ENCODE measurements at places on chromosomes 13 and 19. TPM values are rescaled to one million over a fixed set of nuclear protein-coding genes. Genes with fewer than 3 reads are reported as not detected.
A peak's percentile ranks its signal among the peaks of the same experiment; 100 is the strongest.

DNA sequence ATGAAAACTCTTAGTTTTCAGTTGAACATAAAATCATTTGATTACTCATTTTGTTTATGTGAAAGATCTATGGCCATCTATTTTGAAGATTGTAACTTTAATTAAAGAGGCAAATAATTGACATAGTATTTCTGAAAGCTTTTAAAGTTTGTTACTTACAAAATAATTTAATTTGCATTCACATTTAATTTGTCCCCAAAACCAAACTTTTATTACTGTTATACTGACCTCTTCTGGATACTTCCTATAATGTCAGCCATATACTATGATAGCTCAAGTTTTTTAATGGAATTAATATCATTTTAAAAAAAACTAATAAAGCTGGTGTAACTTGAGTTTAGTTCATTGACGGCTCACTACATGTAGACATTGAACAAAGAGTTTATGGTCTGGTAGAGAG, 4.9 kb upstream of the SGCG start:
- DNase-seq: no peak
- H3K27ac ChIP-seq: no peak overlapping the region
- H3K4me1 ChIP-seq: no peaks in the 10 kb centered on the region
- H3K27me3 ChIP-seq: no peaks in the 10 kb centered on the region
- no peaks in the 10 kb centered on the region for H3K36me3 ChIP-seq
- no peak overlapping the region for H3K4me3 ChIP-seq

GRCh38 chr13:21106089-21106488, 44.7 kb upstream of the LATS2 start:
- no peak overlapping the region for H3K27ac ChIP-seq
- no peaks in the 10 kb centered on the region for H3K27me3 ChIP-seq
- peaks cover 68% of the 10 kb centered on the region for H3K4me1 ChIP-seq
- no peaks in the 10 kb centered on the region for H3K36me3 ChIP-seq
- DNase-seq: no peak

DNA sequence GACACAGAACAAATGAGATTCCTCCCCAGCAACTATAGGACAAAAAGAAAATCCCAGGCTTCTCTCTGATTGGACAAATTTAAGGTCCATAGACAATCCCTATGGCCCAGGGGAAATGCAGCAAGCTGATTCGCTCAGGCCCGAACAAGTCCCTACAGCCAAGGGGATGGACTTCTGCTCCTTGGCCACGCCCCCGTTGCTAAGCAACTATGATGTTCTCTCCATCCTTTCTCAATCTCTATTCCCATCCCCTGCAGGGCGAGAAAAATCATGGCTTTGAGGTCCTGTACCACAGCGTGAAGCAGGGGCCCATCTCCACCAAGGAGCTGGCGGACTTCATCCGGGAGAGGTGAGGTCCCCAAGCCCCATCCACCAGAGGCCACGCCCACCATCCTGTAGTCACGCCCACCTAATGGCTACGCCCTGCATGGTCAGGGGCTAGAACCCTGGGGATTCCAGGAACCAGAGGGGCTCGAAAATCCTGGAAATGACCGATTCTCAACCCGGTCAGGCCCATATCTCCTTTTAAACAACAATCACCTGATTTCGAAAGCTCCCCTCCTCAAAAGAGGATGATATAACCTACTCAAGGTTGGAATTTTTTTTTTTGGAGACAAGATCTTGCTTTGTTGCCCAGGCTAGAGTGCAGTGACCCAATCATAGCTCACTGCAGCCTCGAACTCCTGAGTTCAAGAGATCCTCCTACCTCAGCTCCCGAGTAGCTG, 11.4 kb downstream of the FCHO1 start:
- no peak overlapping the region for H3K27ac ChIP-seq
- peaks cover 28% of the 10 kb centered on the region for H3K4me1 ChIP-seq
- H3K36me3 ChIP-seq: no peaks in the 10 kb centered on the region
- H3K4me3 ChIP-seq: no peak overlapping the region
- no peaks in the 10 kb centered on the region for H3K27me3 ChIP-seq

GRCh38 chr19:49570138-49570856, 10.1 kb downstream of the NOSIP start:
- H3K4me1 ChIP-seq: peaks cover 16% of the 10 kb centered on the region
- H3K4me3 ChIP-seq: peak overlapping the region; percentile 65
- peaks cover 3% of the 10 kb centered on the region for H3K36me3 ChIP-seq
- H3K27me3 ChIP-seq: no peaks in the 10 kb centered on the region
- peak; percentile 88 for DNase-seq

DNA sequence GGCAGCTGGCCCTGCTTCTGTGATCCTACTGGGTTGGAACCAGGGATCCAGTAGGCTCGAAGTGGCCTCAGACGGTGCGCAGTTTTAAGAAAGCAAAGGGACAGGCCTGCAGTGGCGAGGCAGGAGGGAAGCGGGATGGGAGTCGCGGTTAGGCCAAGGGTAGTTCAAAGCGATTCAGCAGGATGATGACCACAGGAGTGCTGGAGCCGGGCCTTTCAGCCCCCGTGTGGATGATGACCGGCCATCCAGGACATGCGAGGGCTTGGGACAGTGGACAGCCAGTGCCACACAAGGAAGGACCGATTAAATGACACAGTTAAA, 854 bp downstream of the RNASEH2B start:
- H3K27ac ChIP-seq: peak overlapping the region; percentile 81
- peak overlapping the region; percentile 82 for H3K4me3 ChIP-seq
- H3K27me3 ChIP-seq: no peaks in the 10 kb centered on the region
- H3K36me3 ChIP-seq: no peaks in the 10 kb centered on the region
- H3K4me1 ChIP-seq: peaks cover 28% of the 10 kb centered on the region

DNA sequence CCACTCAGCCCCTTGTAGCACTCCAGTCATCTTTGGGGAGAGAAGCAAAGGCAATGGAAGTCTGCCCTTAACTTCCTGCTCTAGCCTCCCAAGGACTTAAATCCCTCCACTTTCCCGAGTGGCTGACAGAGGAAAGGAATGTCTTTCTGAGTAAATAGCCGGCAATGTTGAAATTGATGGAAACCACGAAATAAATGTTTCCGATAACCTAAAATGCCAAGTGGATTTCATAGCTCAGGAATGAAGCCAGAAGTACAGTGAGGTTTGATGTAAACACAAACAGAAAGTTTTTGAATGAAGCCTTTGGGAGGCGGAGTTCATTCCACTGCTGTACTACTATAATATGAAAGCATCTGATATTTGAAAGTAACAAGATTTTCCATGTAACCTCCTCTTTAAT, 14.0 kb upstream of the TBC1D4 start:
- DNase-seq: no peak
- no peak overlapping the region for H3K4me3 ChIP-seq
- H3K4me1 ChIP-seq: peaks cover 18% of the 10 kb centered on the region
- no peaks in the 10 kb centered on the region for H3K36me3 ChIP-seq

GRCh38 chr19:19342086-19343015, 21.7 kb downstream of the MAU2 start:
- H3K27ac ChIP-seq: no peak overlapping the region
- H3K36me3 ChIP-seq: peaks cover 72% of the 10 kb centered on the region
- no peak overlapping the region for H3K4me3 ChIP-seq
- no peaks in the 10 kb centered on the region for H3K27me3 ChIP-seq

DNA sequence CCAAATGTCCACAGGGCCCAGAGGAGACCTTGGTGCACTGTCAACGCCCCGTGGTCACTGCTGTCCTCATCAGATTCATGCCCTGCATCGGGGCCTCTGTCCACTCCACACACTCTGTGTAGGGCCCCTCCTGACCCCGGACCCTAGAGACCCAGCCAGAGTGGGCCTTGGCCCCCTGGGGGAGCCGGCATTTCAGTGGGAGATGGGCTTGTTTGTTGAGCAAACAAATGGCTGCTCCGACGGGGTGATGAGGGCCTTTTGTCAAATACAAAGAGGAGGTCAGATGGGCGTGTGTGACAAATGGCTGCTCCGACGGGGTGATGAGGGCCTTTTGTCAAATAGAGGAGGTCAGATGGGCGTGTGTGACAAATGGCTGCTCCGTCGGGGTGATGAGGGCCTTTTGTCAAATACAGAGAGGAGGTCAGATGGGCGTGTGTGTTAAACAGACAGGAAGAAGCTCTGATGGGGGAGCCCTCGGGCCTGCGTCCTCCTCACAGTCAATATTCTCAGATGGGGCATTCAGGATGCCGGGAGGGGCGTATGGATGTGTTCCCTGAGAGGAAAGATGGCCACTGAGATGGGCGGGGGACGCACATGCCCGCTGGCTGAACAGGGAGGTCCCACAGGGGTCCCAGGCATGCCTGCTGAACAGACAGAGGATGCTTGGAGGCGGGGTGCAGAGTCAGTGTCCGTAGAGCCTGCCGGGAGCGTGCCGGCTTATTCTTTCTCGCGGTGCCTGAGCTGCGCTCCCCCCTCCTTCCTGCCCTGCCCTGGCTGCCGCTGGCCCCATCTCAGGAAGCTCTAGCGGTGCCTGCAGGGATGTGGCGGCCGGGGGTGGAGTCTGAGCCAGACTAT, 36.3 kb downstream of the SMIM24 start:
- no peak overlapping the region for H3K4me3 ChIP-seq
- peaks cover 3% of the 10 kb centered on the region for H3K36me3 ChIP-seq
- H3K27ac ChIP-seq: no peak overlapping the region
- DNase-seq: peak; percentile 39
- H3K4me1 ChIP-seq: peaks cover 22% of the 10 kb centered on the region
- no peaks in the 10 kb centered on the region for H3K27me3 ChIP-seq

GRCh38 chr13:26220575-26220974, 1.5 kb downstream of the RNF6 start:
- peak overlapping the region; percentile 13 for H3K4me3 ChIP-seq
- peaks cover 27% of the 10 kb centered on the region for H3K4me1 ChIP-seq
- no peaks in the 10 kb centered on the region for H3K27me3 ChIP-seq
- DNase-seq: no peak
- peaks cover 14% of the 10 kb centered on the region for H3K36me3 ChIP-seq

GRCh38 chr13:26872525-26873385, 112.2 kb upstream of the GPR12 start:
- H3K36me3 ChIP-seq: no peaks in the 10 kb centered on the region
- peak; percentile 31 for DNase-seq
- no peak overlapping the region for H3K27ac ChIP-seq
- H3K4me1 ChIP-seq: no peaks in the 10 kb centered on the region
- no peak overlapping the region for H3K4me3 ChIP-seq
- H3K27me3 ChIP-seq: no peaks in the 10 kb centered on the region

- no peak overlapping the region for H3K27ac ChIP-seq
- no peak for DNase-seq
- no peaks in the 10 kb centered on the region for H3K36me3 ChIP-seq
- H3K4me3 ChIP-seq: no peak overlapping the region
- no peaks in the 10 kb centered on the region for H3K27me3 ChIP-seq
- H3K4me1 ChIP-seq: peaks cover 14% of the 10 kb centered on the region
These were observed 14.5 kb downstream of the ZNF708 start for GRCh38 chr19:21314676-21315075.

DNA sequence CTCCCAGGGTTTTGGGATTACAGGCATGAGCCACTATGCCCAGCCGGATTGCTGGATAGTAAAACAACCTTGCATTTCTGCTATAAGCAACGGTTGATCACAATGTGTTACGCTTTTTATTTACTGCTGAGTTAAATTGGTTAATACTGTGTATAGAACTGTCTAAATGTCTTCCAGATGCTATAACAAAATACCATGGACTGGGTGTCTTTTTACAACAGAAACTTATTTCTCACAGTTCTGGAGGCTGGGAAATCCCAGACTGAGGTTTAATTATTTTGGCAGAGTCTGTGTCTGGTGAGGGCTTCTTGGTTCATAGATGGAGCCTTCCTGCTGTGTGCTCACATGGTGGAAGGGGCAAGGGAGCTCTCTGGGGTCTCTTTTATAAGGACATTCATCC, 65.5 kb downstream of the ING1 start:
- no peak for DNase-seq
- 0 out of 3 replicates have a peak, but pooled peaks cover 8% of the 10 kb centered on the region for H3K27me3 ChIP-seq
- H3K4me3 ChIP-seq: no peak overlapping the region
- H3K27ac ChIP-seq: no peak overlapping the region
- peaks cover 45% of the 10 kb centered on the region for H3K4me1 ChIP-seq
- no peaks in the 10 kb centered on the region for H3K36me3 ChIP-seq

DNA sequence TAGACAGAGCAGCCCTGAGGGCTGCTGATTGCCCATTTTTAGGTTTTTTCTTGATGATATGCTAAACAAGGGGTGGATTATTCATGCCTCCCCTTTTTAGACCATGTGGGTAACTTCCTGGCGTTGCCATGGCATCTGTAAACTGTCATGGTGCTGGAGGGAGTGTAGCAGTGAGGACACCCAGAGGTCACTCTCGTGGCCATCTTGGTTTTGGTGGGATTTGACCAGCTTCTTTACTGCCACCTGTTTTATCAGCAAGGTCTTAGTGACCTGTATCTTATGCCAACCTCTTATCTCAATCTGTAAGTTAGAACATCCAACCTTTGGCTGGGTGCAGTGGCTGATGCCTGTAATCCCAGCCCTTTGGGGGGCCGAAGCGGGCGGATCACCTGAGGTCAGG, 148.0 kb downstream of the PTPRS start:
- no peak overlapping the region for H3K4me3 ChIP-seq
- no peak overlapping the region for H3K27ac ChIP-seq
- no peaks in the 10 kb centered on the region for H3K36me3 ChIP-seq
- H3K27me3 ChIP-seq: no peaks in the 10 kb centered on the region
- no peak for DNase-seq

DNA sequence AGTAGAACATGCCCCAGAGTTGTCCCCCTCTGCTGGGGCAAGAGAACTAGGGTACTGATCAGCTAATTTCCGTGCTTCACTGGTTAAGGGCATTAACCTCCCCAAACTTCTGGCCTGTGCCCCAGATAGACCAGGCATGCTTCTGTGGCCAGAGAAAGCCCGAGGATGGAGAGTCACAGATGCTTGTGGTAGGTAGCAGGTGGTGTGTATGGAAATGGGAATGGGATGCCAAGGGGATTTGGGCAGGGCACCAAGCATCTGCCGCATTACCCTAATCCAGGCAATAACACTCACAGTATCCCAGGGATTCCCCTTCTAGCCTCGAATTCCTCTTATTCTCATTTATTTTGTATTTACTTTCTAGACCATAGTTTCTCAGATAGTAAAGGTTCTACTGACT, 124.8 kb upstream of the KLF12 start:
- no peak for DNase-seq
- H3K27me3 ChIP-seq: no peaks in the 10 kb centered on the region
- H3K36me3 ChIP-seq: no peaks in the 10 kb centered on the region

GRCh38 chr13:55963934-55964333, 1176.8 kb upstream of the PRR20A start:
- no peak overlapping the region for H3K27ac ChIP-seq
- no peak overlapping the region for H3K4me3 ChIP-seq
- DNase-seq: no peak
- no peaks in the 10 kb centered on the region for H3K36me3 ChIP-seq
- H3K4me1 ChIP-seq: no peaks in the 10 kb centered on the region

DNA sequence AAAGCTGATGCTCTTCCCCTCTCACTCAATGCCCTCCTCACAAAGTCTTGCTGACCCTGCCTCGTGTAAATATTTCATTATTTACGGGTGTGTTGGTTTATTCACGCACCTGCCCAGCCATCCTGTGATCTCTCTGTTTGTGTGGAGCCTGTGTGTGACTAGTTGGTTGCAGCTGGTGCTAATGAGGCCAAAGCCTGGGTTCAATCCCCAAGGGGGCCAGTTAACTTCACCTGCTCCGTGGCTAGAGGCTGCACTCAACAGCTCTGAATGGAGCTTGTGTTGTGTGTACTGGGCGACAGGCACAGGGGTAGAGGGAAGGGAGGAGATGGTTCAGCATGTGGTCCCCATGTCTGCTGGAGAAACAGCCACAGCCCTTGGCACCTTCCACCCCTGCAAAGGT, 109.5 kb downstream of the DNAJC15 start:
- H3K27me3 ChIP-seq: peaks cover 2% of the 10 kb centered on the region
- no peak overlapping the region for H3K4me3 ChIP-seq
- no peak for DNase-seq
- H3K27ac ChIP-seq: no peak overlapping the region

CILP2 gene
- polyA plus RNA-seq: 0.37 TPM

ZNF575 gene
- 0.17 TPM for polyA plus RNA-seq

ZNF98 gene
- polyA plus RNA-seq: not detected

IER2 gene
- 12.9 TPM for polyA plus RNA-seq

All from HepG2 (cell line).